ENCODE measurements at places on chromosomes 1 and 21.

DNA sequence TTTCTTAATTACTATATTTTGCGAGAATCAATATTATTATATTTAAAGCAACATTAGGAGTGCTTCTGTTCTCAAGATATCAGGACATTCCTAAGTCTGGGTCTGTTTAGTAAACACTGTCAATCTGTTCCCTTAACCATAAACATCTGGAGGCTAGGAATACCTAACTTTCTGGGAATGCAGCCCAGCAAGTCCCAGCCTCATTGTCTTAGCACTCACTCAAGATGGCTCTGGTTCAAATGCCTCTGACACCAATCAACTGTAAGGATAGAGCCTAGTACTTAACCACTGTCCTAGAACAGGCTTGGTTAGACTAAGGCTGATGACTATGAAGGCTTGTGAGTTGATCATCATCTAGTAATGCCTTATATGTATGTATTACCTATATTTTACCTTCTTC, 61.5 kb downstream of the TNN start:
- DNase-seq = no peak

DNA sequence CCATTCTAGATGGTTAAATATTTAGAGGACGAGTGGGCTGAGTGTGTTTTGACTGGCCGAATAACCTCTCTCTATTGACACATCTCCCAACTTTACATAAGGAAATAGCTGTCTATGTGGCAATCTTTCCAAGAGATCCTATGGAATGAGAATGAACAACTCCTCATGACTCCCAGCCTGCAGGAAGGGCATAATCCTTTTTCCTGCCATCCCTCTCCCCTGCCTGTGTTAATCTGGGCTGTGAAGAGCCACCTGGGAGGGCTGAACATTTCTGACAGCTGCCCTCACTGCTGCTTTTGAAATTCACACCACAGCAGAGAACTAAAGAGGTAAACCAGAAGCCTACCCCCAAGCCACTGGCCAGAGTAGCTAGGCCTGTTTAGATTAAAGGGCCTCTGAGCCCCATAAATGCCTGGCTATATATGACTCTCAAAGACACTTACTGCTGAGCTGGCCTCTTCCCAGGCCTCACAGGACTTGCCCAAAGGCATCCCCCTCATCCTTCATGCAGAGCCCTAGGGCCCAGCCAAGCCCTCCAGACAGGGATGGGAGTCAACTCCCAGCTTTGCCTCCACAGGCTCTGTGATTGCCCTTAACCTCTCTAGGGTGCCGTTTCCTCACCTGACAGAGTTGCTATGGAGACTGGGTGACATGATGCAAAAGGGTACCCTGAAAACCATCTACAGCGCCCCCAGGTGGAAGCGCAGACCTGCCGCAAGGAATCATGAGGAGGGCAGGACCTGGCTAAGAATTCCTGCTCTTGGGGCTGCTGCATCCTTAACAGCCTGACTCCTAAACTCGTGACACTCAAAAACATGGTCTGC, 42.0 kb upstream of the LDLRAP1 start:
- no peak for DNase-seq

DNA sequence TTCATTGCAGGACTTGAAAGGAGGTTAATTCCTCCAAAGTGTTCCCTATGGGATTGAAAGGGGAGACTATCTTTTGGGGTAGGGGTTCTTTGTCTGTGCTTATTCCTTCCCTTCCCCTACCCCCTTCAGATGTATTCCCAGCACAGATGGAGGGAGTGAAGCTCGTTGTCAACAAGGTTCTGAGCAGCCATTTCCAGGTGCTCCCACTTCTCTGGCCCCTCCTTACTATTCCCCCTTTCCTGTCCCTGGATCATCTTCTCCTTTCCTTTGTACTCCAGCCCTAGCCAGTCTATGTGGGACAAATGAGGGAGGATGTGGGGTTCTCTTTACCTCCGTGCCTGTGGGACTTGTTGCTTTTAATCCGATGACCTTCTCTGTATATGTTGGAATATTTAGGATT, 899 bp downstream of the TOMM40L start:
- DNase-seq = no peak

DNA sequence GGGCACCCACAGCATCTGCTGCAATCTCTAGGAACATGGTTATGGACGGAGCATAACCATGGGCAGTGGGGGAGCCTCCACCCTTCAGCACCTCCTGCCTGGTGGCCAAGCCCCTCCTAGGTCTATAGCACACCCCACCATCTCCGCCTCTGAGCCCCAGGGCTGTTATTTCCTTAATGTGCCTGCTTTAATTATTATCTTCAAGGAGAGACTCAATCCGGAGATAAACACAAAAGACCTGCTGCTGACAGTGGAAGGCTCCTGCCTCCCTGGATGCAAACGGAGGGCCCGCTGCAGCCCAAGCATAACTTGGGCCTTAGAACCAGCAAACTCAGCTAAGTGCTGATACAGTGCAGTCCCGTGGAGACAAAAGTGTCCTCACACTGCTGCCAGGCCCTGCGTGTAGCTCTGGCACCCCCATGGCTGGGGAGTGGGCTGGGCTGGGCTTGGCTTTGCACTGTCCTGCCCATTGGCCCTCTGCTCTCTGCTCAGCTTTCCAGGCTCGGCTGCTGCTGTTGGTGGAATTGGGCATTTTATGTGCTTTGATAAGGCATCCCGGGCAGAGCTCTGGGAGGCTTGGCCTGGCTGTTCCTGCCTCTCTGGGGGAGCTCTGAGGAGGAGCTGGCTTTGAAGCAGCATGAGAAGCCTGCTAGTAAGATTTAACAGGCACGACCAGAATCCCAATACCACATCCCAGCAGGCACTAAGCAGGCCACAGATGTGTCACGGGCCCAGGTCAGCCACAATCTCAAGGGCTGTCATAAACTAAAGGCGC, 620.2 kb downstream of the PTPRU start:
- DNase-seq = no peak

Data from GM12878 (cell line).